ENCODE measurements at places on chromosomes 6 and 20.

GRCh38 chr6:163708466-163708865, 293.9 kb downstream of the QKI start:
- DNase-seq: no peak

DNA sequence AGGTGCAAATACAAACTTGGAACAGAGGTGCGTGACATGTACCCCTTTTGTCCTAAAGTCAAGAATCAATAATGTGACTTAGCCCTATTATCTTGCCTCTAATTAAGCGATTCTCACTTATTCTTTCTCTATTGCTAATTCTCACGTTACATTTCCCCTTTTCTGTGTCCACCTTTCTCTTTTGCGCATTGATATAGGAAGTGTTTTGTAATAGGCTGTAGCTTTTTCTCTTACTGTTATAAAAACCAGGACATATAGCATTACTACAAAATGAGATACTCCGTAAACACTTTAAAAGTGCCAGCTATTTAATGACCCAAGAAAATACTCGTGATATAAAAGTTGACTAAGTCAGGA, 669 bp upstream of the TMEM30A start:
- no peak for DNase-seq

DNA sequence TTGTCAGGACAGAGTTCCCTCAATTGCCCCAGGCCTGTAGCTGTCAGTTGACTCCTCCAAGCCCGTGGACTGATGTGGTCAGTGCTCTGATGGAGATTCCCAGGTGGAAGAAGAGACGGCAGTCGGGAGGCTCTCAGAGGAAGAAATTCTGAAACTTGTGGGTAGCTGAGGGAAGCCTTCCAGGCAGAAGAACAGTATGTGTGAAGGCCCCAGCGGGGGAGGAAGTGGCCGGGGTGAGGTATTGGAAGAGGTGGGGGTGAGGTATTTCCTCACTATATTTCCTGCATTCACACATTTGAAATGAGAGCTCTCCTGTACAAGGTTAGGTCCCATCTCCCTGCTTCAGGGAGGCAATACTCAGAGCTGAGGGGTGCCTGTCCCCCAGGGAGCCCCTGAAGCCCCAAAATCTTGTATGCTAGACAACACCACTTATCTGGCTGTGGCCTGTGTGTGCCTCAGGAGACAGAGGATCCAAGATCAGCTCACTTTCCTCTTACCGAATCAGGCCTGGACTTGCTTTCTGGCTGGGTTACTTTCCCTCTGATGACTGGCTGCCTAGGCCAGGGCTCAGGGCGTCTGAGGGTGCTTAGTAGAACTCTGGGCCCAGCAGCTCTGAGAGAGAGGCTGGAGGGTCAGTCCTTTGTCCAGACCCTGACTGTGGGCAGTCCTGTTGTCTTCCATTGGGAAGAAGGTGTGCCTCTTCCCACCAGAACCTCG, 49.3 kb upstream of the MYL9 start:
- no peak for DNase-seq

GRCh38 chr20:40991181-40991889, 37.3 kb upstream of the TOP1 start:
- DNase-seq: no peak

DNA sequence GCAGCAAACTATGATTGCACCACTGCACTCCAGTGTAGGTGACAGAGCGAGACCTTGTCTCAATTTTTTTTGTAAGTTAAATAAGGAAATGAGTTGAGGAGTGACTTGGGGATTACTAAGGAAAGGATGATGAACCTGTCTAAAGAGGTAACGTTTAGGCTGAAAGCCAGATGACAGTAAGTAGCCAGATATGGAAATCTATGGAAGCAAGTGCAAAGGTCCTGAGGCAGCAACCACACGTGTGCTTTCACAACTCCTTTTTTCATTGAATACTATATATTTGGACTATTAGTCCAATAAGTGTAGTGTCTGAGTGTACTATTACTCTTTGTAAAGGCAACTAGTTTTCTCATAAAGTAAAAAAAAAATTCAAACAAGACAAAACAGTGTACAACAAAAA, 147.4 kb downstream of the CD24 start:
- no peak for DNase-seq

- DNase-seq: no peak
Observed at GRCh38 chr20:6715401-6715941, 52.0 kb upstream of the BMP2 start.

GRCh38 chr20:4782378-4782772, 60.7 kb downstream of the PRND start:
- DNase-seq: no peak

DNA sequence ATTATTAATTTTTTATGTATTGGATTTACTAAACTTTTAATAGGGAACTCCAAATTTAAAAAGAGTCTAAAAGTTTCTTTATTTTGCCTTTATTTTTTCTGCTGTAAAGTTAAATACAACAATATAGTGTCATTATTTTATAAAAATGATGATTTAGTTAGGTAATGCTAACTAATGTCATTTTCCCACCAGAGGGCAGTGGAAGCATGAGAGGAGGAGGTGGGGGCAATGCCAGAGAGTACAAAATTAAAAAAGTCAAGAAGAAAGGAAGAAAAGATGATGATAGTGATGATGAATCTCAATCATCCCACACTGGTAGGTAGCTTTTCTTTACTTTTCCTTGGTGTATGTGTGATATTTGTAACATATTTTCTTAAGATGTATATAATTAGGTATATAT, 20.2 kb upstream of the FHL5 start:
- DNase-seq: no peak

DNA sequence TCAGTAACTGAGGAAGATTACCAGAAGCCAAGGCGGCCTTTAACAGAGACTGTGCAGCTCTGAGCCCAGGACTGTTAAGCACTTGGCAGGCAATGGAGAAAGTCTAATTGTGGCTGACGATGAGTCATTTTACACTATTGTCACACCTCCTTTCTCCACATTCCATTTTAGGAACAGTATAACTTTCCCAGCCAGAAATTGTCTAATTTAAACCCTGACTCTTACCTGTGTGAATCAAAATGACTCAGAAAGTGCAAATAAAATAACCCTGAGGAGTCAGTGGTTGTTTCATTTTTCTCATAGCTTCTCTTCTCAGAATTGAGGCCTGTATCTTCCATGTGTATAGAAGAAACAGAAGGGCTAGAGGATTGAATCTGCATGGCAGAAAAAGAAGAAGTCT, 40.0 kb upstream of the OPN5 start:
- no peak for DNase-seq

DNA sequence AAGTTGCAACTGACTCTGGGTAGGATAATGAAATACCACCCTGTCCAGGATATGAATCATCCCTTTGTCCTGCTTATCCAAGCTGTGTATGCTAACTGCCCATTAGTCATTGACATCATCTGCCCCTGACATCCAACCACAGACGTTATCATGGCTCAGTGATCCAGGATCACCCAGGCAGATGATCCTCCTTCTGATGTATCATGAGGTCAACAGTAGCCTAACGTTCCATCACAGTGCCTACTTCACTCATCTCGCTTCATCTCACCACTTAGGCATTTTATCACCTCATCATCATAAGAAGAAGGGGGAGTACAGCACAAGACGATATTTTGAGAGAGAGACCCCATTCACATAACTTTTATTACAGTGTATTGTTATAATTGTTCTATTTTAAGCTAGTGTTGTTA, 13.4 kb upstream of the BTN3A2 start:
- no peak for DNase-seq

- DNase-seq: no peak
Observed at GRCh38 chr20:36686944-36687343, 40.9 kb upstream of the SLA2 start.

GRCh38 chr20:46946181-46946624, 51.6 kb downstream of the EYA2 start:
- no peak for DNase-seq

GRCh38 chr20:20549267-20549612, 163.2 kb downstream of the RALGAPA2 start:
- no peak for DNase-seq

GRCh38 chr6:62174548-62174947, 111.5 kb downstream of the KHDRBS2 start:
- no peak for DNase-seq

DNA sequence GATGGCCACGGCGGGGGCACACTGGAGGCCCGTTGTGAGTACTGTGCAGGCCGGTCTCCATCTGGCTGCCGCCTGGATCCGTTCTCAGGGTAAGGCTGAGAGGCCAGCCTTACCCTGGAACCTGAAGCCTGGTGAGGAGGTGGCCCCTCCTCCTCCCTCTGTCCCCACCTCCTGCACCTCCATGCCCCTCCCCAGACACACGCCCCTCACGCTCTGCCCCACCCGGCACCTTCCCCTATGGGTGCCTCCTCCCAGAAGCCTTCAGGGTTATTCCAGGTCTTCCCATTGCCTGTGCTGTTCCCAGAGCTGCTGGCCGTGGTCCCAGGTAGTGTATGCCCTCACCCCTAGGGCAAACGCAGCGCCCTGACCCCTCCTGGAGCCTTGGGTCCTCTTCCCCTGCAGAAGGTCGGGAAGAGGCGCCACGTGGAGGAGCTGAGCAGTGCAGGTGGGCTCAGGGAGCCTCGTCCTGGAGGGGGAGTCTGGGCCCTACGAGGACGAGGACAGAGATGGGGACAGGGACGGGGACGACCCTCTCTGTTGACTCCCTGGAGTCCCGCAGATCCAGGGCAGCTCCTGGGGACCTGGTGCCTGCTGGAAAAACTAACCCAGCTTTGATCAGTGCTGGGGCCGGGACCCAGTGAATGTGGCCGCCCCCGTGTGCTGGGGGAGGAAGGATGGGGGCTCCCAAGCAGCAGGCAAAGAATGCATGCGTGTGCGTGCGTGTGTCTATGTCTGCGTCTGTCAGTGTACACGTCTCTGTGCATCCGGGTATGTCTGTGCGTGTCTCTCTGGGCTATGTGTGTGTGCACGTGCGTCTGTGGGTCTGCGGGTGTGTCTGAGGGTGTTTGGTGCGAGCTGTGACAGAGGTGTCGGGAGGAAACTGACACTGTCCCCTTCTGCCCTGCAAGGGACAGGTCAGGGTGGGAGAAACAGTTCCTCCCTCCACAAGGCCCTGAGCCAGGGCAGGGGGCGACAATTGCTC, 8.2 kb upstream of the HRH3 start:
- no peak for DNase-seq

GRCh38 chr6:28134716-28135115, 7.0 kb upstream of the ZKSCAN8 start:
- DNase-seq: no peak

DNA sequence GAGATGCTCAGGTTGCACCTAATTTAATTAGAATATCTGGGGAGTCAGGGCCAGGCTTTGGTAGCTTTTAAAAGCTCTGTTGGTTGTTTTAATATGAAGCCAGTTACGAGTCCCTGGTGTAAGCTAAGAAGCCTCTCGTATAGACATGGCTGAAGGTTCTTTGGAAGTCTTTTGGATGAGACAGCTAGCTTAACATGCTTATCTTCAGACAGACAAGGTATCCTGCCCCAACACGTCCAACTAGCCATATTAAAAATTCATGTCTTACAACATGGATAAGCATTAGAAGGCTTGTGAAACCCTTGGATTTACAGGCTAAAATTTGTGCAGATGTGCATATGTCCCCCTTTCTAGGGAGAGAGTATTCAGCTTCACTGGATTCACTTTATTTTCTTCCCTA, 105.7 kb upstream of the KCNK16 start:
- DNase-seq: no peak

- DNase-seq: no peak
Observed at GRCh38 chr6:99645986-99646385, 39.4 kb downstream of the PRDM13 start.

DNA sequence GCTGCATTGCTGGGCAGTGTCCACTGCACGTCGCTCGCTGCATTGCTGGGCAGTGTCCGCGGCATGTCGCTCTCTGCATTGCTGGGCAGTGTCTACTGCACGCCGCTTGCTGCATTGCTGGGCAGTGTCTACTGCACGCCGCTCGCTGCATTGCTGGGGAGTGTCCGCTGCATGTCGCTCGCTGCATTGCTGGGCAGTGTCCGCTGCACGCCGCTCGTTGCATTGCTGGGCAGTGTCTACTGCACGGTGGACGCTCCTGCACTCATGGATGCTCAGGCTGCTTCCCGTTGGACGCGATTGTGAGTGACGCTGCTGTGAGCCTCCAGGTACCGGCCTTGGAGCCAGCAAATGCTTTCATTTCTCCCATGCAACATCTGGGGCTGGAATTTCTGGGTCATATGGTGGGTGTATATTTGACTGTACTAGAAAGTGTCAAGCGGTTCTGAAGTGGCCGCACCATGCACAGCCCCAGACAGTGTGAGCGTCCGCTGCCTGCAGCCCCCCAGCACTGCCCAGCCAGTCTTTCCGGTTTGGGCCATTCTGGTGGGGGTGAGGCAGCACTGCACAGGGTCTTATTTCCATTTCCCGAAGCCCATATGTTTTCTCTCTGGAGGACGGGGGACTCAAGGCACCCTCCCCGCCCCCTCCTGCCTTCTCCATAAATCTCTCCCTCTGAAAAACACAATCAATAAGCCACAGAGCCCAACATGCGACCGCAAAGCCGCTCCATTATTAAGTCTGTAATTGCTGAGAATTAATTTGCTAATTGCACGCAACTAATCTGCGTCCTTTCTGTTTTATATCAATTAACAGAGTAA, 97.4 kb downstream of the YTHDF1 start:
- no peak for DNase-seq

GRCh38 chr20:17969884-17970409, 1.1 kb downstream of the MGME1 start:
- no peak for DNase-seq

- no peak for DNase-seq
Observed at GRCh38 chr6:89330910-89331309, 15.8 kb upstream of the GABRR2 start.

GRCh38 chr6:52909131-52909530, 367 bp downstream of the GSTA3 start:
- DNase-seq: no peak

DNA sequence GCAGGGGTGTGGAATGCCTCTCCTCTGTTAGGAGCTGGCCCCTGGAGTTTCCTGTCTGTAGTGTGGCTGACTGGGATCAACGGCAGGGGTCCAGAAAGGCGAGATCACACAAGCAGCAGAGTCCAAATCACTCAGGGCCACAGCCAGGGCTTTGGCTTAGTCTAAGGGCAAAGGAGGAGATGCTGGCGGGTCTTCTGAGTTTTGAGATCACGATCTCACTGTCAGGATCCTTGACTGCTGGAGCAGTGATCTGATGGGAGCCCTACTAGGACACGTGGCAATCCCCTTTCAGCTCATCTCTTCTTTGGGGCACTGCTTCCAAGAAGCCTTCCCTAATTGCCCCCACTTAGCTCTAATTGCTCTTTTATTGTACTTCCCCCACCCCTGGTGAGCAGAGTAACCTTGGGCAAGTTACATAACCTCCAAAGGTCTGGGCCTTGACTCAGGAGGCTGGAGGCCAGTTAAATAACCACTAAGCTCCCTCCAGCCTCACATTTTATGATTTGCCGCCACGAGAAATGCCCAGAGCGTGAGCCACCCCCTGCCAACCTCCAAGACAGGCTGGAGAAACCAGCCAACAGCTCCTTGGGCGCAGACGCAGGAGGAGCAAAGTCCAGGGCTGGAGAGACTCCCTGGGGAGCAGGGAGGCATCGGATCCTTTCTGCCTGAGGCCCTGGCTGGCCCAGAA, 12.0 kb downstream of the KCNK5 start:
- DNase-seq: no peak

DNA sequence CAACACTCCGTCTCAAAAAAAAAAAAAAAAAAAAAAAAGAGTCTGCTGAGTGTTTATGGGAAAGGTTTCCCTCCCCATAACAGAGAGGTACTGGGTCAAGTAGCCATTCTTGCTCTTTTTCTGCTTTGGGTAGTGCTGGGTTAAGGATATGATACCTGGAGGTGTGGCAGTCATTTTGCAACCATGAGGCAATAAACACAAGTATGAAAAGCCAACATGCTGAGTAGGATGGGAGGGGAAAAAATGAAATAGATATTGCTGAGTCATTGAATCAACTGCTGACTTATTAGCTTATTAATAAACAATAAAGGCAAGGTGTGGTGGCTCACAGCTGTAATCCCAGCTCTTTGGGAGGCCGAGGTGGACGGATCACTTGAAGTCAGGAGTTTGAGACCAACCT, 2.3 kb upstream of the TOMM34 start:
- no peak for DNase-seq
